ENCODE measurements at places on chromosomes 6 and 20. TPM values are rescaled to one million over a fixed set of nuclear protein-coding genes. Genes with fewer than 3 reads are reported as not detected.

- H3K4me3 ChIP-seq = no peak overlapping the region
- no peaks in the 10 kb centered on the region for H3K27me3 ChIP-seq
- H3K36me3 ChIP-seq = peaks cover 24% of the 10 kb centered on the region
- H3K4me1 ChIP-seq = peaks cover 36% of the 10 kb centered on the region
These were observed 35.9 kb downstream of the CHMP4B start for GRCh38 chr20:33847006-33847405.

GRCh38 chr6:121302882-121303281, 31.4 kb downstream of the TBC1D32 start:
- no peak for DNase-seq
- peaks cover 11% of the 10 kb centered on the region for H3K36me3 ChIP-seq
- no peaks in the 10 kb centered on the region for H3K4me1 ChIP-seq
- H3K27me3 ChIP-seq = no peaks in the 10 kb centered on the region
- no peak overlapping the region for H3K27ac ChIP-seq

DNA sequence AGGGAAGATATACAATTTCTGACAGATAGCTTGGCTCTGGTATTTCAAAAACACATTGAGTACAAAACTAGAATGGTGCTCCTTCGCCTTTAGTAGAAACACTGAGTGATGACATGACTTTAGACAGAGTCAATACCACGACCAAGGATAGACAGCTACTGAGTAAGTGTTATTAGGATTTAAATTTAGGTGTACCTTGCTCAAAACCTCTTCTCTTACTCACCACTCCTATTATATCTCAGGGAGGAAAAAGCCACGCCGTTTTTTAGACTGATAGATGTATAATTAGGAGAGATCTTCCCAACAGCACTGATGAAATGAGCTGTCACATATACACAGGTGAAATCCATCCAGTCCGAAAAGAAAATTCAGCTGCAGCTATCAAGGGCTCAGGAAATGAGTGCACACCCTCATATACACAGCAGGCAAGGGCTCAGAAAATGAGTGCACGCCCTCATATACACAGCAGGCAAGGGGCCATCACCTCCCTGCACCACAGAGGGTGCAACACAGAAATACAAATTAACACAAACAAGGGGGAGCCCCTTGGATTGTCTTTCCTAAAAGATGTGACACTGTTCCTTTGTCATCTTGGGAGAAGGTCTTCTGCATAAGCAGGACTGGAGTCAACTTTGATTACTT, 53.7 kb downstream of the LYRM4 start:
- H3K4me1 ChIP-seq = peaks cover 74% of the 10 kb centered on the region
- peak overlapping the region; percentile 80 for H3K27ac ChIP-seq
- no peak overlapping the region for H3K4me3 ChIP-seq
- H3K27me3 ChIP-seq = no peaks in the 10 kb centered on the region
- H3K36me3 ChIP-seq = no peaks in the 10 kb centered on the region

- H3K36me3 ChIP-seq = no peaks in the 10 kb centered on the region
- no peaks in the 10 kb centered on the region for H3K4me1 ChIP-seq
- no peak overlapping the region for H3K27ac ChIP-seq
- DNase-seq = no peak
- H3K27me3 ChIP-seq = no peaks in the 10 kb centered on the region
These were observed 5.4 kb downstream of the CCN5 start for GRCh38 chr20:44720621-44720996.

ESF1 gene
- 17.4 TPM for total RNA-seq

All from mesothelial cell of epicardium (in vitro differentiated cells).